ENCODE measurements at places on chromosomes 7 and 10. TPM values are rescaled to one million over a fixed set of nuclear protein-coding genes. Genes with fewer than 3 reads are reported as not detected.

GPR15LG gene
- not detected for total RNA-seq

GRCh38 chr7:154748089-154748786, 254.7 kb downstream of the PAXIP1 start:
- DNase-seq, result no peak
- H3K36me3 ChIP-seq, result no peaks in the 10 kb centered on the region
- H3K4me1 ChIP-seq, result no peaks in the 10 kb centered on the region
- no peak overlapping the region for H3K4me3 ChIP-seq
- H3K27ac ChIP-seq, result no peak overlapping the region

DNA sequence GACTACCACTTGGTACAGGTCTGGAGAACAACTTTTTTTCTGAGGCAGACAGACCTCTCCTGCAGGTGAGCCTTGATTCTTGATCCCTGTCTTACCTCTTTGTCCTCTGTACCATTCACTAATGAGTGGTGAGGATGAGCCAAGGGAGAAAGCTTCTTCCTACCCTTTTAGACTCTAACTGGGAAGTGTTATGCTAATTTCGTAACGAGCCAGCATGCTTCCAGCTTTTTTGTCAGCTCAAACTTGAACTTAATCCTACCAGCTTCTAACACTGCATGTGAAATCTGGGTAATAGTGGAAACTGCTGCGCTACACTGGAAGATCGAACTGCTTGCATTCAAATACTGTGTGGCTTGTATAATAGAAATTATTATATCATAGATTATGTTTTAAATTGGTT, 87.0 kb downstream of the NEUROD6 start:
- no peaks in the 10 kb centered on the region for H3K36me3 ChIP-seq
- H3K4me1 ChIP-seq, result no peaks in the 10 kb centered on the region
- no peak for DNase-seq
- H3K27me3 ChIP-seq, result no peaks in the 10 kb centered on the region
- no peak overlapping the region for H3K27ac ChIP-seq

DNA sequence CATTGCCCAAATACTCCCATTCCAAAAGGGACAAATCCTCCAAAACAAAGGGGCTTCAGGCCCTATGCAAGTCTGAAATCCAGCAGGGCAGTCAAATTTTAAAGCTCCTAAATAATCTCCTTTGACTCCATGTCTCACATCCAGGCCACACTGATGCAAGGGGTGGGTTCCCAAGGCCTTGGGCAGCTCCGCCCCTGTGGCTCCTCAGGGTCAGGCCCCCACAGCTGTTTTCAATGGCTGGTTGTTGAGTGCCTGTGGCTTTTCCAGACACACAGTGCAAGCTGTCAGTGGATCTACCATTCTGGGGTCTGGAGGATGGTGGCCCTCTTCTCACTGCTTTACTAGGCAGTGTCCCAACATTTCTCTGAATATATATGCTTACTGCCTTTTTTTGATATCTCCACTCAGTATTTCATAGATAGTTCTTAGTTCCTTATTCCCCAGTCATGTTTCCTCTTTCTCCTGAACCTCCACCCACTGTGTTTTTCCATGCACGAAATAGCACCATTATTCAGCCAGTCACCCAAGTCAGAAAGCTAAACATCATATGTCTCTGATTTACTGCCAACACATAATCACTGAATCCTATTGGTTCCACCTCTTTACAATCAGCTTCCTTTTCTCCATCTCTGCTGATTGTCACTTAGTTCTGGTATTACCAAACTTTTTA, 172.6 kb upstream of the CACNA2D1 start:
- no peaks in the 10 kb centered on the region for H3K4me1 ChIP-seq
- no peaks in the 10 kb centered on the region for H3K36me3 ChIP-seq
- no peaks in the 10 kb centered on the region for H3K27me3 ChIP-seq
- no peak overlapping the region for H3K4me3 ChIP-seq
- no peak overlapping the region for H3K27ac ChIP-seq

IL6 gene
- 3.8 TPM for total RNA-seq

PLXNA4 gene
- 0.02 TPM for total RNA-seq

PON1 gene
- total RNA-seq, result not detected

DNA sequence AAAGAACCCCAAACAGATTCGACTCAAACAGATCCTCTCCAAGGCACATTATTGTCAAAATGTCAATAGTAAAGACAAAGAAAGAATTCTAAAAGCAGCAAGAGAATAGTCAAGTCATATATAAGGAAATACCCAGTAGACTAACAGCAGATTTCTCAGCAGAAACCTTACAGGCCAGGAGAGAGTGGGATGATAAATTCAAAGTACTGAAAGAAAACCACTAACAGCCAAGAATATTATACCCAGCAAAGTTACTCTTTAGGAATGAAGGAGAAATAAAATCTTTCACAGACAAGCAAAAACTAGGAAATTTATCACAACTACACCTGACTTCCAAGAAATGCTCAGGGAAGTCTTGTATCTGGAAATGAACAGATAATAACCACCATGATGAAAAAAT, 38.2 kb downstream of the ANXA8 start:
- peaks cover 13% of the 10 kb centered on the region for H3K27me3 ChIP-seq
- peaks cover 12% of the 10 kb centered on the region for H3K4me1 ChIP-seq
- no peak overlapping the region for H3K27ac ChIP-seq
- DNase-seq, result no peak
- H3K36me3 ChIP-seq, result peaks cover 3% of the 10 kb centered on the region

DNA sequence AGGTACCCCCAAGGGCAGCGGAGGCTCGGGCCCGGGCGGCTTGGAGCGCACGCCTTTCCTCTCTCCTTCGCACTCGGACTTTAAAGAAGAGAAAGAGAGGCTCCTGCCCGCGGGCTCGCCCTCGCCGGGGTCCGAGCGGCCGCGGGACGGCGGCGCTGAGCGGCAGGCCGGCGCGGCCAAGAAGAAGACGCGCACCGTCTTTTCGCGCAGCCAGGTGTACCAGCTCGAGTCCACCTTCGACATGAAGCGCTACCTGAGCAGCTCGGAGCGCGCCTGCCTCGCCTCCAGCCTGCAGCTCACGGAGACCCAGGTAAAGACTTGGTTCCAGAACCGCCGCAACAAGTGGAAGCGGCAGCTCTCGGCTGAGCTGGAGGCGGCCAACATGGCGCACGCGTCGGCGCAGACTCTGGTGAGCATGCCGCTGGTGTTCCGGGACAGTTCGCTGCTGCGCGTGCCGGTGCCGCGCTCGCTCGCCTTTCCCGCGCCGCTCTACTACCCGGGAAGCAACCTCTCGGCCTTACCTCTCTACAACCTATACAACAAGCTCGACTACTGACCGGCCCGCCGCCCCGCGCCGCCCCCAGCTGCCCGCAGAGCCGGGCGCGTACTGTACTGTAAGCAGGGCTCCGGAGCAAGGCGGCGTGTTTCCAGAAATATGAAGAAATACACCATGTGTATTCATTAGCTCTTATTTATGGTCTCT, 1.8 kb downstream of the HMX2 start:
- H3K27me3 ChIP-seq, result peaks cover 32% of the 10 kb centered on the region
- peaks cover 3% of the 10 kb centered on the region for H3K36me3 ChIP-seq
- H3K4me3 ChIP-seq, result peak overlapping the region; percentile 74
- DNase-seq, result peak; percentile 63
- peaks cover 59% of the 10 kb centered on the region for H3K4me1 ChIP-seq

ASB4 gene
- total RNA-seq, result not detected

DNA sequence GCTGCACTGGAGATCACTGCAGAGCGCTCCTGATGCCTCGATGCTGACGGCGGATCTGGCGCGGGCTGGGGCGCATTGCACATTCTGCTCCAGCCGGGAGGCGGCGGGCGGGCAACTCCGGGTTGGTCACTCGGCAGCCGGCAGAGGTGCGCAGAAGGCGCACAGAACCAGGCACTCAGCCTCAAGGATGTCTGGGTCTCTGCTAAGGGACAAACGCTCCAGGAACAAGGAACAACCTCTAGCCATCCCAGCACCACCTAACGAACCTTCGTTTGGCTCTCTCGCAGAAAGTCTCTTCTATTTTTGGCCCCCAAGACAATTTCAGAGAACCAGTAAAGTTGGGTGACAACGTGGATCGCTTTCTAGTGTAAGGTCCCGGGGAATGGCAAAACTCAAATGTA, 254.6 kb downstream of the OTUD1 start:
- H3K4me1 ChIP-seq, result peaks cover 25% of the 10 kb centered on the region
- no peak overlapping the region for H3K27ac ChIP-seq
- peak overlapping the region; percentile 9 for H3K4me3 ChIP-seq
- peaks cover 58% of the 10 kb centered on the region for H3K27me3 ChIP-seq
- H3K36me3 ChIP-seq, result no peaks in the 10 kb centered on the region

MMP21 gene
- total RNA-seq, result not detected

GRCh38 chr7:44380831-44381493, 55.6 kb upstream of the CAMK2B start:
- H3K27ac ChIP-seq, result no peak overlapping the region
- peaks cover 1% of the 10 kb centered on the region for H3K36me3 ChIP-seq
- H3K27me3 ChIP-seq, result no peaks in the 10 kb centered on the region
- DNase-seq, result no peak
- H3K4me1 ChIP-seq, result no peaks in the 10 kb centered on the region

DNA sequence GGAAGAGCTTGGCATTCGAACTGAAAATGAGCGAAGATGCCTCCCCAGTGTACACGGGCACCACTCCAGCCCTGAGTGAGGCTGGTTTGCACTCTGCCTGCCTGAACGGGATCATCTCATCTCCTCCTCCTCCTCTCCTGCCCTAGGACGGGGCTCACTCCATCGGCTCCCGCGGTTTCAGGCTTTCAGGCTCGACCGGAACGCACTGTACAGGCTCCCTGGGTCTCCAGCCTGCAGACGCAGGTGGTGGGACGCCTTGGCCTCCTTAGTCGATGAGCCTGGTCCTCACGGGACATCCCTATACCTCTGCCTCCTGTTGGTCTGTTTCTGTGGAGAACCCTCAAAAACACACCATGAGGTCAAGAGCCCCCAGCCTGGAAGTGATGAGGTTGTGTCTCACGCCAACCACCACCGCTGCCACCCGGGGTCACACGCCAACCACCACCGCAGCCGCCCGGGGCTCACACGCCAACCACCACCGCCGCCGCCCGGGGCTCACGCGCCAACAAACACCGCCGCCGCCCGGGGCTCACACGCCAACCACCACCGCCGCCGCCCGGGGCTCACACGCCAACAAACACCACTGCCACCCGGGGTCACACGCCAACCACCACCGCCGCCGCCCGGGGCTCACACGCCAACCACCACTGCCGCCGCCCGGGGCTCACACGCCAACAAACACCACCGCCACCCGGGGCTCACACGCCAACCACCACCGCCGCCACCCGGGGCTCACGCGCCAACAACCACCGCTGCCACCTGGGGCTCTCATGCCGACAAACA, 56.3 kb downstream of the FOXL3 start:
- H3K4me3 ChIP-seq, result no peak overlapping the region
- H3K27ac ChIP-seq, result no peak overlapping the region
- no peaks in the 10 kb centered on the region for H3K4me1 ChIP-seq
- no peaks in the 10 kb centered on the region for H3K27me3 ChIP-seq

MYO1G gene
- total RNA-seq, result 391 TPM

DNA sequence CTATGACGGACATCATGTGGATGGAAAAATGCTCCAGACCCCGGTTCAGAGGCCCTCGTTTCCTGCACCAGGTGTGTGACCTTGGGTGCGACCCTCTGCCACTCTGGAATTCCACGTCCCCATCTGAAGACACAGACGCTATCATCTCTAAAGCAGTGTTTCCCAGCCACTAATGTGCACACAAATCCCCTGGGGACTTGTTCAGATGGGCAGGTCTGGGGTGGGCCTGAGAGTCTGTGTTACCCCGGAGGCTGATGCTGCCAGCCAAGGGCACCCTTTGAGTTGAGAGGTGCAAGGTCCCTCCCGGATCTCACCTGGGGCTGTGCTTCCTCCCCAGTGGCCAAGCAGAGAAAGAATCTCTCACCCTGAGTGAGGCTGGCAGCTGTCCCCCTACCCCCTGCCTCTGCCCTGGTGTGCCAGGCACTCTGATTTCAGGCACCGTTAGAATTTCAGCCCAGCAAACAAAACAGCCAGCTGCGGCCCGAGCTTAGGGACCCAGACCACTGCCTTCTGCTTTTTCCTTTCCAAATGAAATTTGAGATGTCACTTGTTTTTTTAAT, 90.0 kb downstream of the SLIT1 start:
- H3K36me3 ChIP-seq, result no peaks in the 10 kb centered on the region
- H3K27ac ChIP-seq, result no peak overlapping the region
- peaks cover 12% of the 10 kb centered on the region for H3K4me1 ChIP-seq
- DNase-seq, result no peak
- peaks cover 20% of the 10 kb centered on the region for H3K27me3 ChIP-seq
